Stimulated activated CD4-positive, alpha-beta T cell treated with anti-CD3 and anti-CD28 coated beads, Interleukin-12 subunit alpha, Interleukin-12 subunit beta, amount 100 ng/mL, for 24 hours (primary cell): ENCODE measurements at places on chromosomes 5 and 9.

DNA sequence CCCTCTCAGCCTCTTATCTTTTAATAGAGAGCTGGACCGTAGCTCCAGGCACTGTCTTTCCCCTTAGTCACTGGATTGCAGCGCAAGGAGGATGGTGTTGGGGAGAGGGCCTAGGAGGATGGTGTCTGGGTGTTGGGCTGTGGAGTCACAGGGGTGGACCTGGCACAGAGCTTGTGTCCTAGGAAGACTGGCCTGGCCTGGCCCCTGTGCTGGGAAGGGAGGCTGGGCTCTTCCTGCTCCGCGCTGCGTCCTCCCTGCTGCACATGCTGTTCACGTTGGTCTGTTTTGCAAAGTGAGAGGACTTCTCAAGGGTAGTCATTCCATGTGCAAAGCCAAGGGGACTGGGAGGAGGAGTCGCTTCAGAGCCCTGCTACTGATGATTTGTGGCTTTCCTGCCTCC lies 123.9 kb downstream of the EHMT1 start:
- no peak for DNase-seq

- DNase-seq = no peak
Measured at GRCh38 chr5:135543001-135543484, 7.3 kb upstream of the NEUROG1 start.

DNA sequence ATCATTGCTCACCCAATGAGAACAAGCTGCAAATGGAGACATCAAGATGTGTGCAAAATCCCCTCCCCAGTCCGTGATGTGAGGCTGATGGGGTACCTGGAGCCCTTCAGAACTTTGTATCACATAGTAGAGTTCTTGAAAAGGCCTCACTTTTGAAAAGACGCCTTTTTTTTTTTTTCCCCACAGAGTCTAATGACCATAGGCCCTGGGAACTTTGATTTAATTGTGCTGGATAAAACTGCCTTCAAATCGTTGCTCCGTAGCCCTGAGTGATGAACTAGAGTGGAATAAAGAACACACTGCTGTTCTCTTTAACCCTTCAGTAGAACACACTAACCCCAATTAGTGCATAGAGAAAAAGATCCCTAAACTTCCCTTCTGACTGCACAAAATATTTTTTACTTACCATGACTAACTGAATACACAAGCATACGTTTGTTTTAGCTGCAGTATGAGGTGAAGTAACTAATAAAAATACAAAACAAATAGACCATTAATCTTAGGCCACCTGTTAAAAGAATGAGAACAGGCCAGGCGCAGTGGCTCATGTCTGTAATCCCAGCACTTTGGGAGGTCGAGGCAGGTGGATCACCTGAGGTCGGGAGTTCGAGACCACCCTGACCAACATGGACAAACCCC lies 15.1 kb downstream of the PSAT1 start:
- DNase-seq = no peak

DNA sequence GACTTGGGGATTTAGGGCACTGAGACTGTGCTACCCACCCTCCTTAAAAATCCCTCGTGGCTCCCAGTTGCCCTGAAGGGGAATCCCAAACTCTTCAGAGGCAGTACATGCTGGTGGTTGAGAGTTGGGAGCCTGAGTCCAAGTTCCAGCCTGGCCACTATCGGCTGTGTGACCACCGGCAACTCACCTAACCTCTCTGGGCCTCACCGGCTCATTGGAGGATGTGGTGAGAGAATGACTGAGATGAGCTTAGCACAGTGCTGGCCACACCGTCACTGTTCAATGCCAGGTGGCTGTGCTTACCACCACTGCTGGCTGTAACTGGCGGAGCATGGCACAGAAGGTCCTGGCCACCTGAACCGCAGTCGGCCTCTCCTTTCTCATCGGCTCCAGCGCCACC lies 200.2 kb downstream of the C9orf50 start:
- DNase-seq = no peak

- DNase-seq = no peak
Measured at GRCh38 chr5:172642926-172643871, 2.1 kb downstream of the NEURL1B start.

DNA sequence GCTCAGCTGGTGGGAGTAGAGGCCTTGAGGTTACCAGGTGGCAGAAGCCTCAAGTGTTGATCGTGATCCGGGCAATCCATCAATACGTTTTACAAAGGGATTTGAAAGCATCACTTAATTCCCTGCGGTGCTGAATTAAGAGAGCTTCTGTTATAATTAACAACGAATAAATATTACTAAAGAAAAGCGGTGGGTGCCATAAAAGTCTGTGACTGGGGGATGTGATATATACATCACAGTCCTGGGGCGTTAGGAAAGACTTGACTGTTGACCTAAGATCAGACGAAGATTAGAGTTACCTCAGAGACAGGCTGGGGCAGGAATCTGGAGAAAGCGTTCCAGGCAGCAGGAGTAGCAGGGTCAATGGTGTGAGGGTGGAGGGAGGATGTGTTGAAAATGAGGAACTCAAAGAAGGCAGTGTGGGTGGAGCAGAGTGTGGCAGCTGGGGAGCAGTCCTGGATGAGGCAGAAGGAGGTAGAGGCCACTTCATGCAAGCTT lies 6.7 kb upstream of the C5orf63 start:
- DNase-seq = no peak

GRCh38 chr9:2879803-2880202 lies 35.9 kb upstream of the PUM3 start:
- no peak for DNase-seq

GRCh38 chr9:95447660-95448420 lies 68.9 kb downstream of the PTCH1 start:
- no peak for DNase-seq

GRCh38 chr9:93317495-93318094 lies 133.7 kb downstream of the WNK2 start:
- DNase-seq = no peak
